ENCODE measurements at places on chromosomes 3 and 15.
A peak's percentile ranks its signal among the peaks of the same experiment; 100 is the strongest.

GRCh38 chr3:196645897-196646665, 6.6 kb downstream of the NRROS start:
- DNase-seq, result no peak

DNA sequence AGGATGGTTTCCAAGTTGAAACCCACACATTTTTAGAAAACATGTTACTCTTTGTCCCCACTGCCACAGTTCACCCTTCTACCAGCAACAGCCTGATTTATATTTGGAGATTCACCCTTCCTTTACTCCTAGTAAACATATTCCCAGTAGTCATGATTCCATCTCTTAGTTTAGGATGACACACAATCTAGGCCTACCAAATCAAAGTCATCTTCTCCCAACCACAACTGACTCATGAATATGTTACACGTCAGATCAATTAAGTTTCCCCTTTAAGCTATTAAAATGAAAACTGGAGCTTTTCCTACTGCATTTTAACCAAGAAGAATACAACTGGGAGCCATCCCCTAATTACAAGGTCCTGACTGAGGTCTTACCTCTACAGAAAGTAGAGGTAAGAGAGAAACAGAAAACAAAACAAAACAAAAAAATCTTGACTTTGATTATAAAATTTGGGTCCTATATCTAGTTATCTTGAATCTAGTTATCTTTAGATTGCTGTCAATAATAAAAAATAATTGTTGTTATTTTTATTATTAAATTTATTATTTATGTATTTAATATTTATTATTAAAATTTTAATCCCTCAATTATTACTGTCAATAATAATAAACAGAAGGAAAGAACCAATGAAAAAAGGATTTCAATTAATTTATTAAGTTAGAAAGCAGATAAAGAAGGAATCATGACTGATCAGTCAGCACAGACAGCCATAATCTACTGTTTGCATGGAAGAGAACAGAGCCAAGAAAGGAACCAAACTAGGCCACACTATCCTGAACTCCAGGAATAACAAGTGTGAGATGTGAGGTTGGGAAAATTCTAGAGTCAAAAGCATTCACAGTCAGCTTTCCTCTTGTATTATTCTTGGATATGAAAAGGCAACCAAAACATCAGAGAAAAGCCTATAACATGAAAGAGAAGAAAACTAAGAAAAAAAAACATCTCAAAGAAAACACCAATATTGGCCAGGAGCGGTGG, 12.5 kb downstream of the DPH6 start:
- no peak for DNase-seq

- no peak for DNase-seq
These were observed 45.0 kb downstream of the SRGAP3 start for GRCh38 chr3:9204253-9204992.

GRCh38 chr15:81273855-81274254, 50.1 kb downstream of the STARD5 start:
- DNase-seq, result no peak

DNA sequence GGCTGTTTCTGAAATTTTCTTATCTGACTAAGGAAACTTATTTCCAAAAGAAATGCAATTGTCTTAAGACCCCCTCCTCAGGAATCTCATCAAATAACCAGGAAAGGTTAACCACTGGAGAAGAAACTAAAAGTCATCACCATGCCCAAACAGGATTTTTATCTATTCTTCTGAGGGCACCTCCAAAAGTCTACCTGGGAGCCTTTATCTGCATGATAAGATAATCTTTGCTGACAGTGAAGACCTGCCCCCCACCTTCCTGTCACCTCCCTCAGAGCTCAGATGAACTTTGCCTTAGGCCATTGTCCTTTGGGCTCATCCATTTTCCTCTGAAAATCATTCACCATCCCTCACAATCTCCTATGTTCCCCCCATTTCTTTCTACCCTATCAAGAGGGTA, 137.3 kb upstream of the SMAD3 start:
- no peak for DNase-seq

GRCh38 chr15:87871731-87872320, 384.7 kb downstream of the NTRK3 start:
- DNase-seq, result no peak

DNA sequence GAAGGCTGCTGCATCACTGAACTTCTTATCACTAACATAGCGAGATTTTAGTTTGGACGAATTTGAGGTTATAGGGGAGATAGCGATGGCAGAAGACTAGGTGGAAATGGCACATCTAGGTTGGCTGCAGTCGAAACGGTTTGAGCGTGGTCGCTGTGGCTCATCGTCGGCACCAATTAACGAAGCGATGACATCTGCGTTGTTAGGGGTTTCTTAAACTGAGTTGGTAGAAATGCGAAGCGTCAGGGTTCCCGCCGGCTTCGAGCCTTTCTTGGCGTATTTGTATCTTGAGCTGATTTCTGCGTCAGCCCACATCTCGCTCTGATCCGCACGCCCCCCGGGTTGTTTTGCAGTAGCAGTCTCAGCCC, 319 bp downstream of the LNP1 start:
- DNase-seq, result peak; percentile 7

DNA sequence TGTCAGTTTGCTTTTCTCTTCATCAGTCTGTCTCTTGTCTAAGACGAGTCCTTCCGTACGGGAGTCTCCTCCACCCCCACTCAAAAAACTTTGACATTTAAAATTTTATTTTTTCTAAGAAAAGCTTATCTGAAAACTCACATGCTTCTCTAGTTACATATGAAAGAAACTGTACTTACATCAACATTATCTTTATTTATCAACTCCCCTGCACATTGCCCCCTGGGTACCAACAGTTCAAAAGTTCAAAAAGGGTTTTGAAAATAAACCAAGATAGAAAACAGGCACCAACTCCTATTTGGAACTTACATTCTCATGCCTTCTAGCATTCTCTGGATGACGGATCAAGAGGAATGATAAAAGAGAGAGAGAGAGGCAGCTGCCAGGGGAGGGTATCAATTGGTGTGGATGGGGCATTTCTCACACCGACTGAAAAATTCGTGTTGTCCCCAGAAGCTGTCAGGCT, 182.5 kb downstream of the FOXP1 start:
- DNase-seq, result no peak

DNA sequence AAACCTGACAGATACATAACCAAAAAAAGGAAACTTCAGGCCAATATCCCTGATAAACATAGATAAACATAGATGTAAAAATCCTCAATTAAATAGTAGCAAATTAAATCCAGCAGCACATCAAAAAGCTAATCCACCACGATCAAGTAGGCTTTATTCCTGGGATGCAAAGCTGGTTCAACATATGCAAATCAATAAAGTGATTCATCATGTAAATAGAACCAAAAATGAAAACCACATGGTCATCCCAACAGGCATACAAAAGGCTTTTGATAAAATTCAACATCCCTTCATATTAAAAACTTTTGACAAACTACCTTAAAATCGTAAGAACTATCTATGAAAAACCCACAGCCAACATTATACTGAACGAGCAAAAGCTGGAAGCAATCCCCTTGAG, 882.2 kb downstream of the NTRK3 start:
- DNase-seq, result no peak

DNA sequence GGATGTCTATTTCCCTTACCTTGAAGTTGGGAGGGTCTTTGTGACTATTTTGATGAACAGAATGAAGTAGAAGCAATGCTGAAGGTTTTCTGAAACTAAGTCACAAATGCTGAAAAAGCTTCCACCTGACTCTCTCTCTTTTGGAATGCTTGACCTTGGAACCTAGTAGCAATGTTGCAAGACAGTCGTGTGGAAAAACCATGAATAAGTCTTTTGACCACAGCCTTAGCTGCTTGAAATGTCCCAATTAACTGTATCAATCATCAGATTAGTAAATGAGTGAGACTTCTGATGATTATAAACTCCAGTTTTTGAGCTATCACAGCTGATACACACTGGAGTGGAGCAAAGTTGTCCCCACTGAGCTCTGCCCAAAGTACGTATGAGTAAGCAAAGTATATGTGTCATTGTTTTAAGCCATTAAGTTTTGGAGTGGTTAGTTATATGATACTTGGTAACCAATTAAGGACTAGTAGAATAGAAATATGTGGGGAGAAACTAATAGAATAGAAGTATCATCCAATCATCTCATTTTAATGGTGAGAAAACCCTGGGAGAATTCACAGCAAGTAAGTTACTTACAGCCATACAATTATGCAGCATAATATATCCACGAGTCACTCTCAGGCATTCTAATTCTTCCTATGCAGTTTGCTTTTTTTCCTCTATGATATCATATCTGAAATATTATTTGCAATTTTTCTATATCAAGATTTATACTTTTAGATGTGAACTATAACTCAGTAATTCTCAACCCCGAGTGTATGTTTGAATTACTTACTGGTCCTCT, 1010.6 kb downstream of the ROBO2 start:
- DNase-seq, result no peak

DNA sequence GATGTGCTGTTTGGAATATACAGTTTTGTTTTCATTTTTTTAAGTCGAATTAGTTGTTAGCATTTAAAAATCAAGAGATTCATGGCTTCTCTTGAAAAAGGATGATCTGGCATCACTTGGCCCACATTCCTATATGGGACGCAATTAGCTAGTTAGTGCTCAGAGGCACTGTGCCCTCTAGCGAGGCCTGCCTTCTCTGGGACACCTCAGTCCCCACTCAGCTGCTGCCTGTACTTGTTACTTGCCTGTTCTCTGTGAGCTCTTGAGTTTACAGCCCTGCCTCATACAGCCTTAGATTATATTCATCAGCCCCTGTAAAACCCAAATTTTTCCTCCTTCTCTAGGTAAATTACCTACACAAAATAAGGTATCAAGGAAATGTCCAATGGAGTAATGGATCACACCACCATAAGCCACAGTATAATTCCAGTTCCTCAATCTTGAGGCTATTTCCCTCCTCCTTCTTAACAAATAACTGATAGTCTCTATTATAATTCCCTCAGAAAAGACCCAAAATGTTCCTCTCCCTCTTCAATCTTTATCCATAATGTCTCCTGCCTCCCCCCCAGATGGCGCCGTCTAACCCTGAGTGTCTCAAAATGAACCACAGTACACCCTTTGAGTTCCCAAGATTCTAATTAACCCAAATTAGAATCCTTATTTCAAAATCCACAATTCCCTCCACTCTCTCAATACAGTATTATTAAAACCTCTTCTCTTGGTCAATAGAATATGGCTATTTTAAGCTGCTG, 2.7 kb downstream of the ZMAT3 start:
- DNase-seq, result no peak

DNA sequence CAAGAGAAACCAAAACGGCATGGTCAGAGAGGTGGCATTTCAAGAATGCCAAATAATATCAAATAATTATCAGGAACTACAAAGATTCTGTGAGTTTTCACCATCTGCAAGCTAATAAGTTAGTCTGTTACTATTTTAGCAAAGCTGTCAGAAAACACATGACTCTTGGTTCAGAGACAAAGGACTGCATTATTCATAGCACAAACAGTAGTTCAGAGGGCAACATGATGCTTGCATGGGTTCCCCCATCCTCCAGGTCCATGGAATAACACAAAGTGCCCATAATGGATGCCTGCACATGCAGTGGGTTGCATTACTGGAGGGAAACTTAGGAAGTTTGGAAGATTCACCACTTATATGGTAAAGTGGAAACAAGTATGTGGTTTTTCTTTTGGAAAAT, 228.8 kb upstream of the ALCAM start:
- DNase-seq, result no peak

DNA sequence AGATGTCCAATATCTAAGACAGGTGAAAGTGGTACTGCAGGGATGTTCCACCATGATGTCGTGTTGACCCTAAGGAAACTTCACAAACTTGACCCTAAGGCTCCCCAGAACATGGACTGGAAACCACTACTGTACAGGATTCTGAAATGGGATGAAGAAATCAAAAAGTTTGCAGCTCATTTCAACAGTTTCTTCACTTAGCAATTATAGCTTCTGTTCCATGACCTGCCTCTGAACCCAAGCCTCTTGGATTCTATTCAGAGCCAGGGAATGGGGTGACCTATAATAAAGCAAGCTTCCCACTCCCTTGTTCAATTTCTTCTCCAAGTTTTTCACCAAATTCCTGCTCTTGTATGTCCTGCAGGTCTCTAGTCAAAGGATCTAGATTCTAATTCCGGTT, 40.7 kb downstream of the DUT start:
- no peak for DNase-seq

GRCh38 chr3:129890125-129890524, 3.4 kb downstream of the TMCC1 start:
- DNase-seq, result no peak

DNA sequence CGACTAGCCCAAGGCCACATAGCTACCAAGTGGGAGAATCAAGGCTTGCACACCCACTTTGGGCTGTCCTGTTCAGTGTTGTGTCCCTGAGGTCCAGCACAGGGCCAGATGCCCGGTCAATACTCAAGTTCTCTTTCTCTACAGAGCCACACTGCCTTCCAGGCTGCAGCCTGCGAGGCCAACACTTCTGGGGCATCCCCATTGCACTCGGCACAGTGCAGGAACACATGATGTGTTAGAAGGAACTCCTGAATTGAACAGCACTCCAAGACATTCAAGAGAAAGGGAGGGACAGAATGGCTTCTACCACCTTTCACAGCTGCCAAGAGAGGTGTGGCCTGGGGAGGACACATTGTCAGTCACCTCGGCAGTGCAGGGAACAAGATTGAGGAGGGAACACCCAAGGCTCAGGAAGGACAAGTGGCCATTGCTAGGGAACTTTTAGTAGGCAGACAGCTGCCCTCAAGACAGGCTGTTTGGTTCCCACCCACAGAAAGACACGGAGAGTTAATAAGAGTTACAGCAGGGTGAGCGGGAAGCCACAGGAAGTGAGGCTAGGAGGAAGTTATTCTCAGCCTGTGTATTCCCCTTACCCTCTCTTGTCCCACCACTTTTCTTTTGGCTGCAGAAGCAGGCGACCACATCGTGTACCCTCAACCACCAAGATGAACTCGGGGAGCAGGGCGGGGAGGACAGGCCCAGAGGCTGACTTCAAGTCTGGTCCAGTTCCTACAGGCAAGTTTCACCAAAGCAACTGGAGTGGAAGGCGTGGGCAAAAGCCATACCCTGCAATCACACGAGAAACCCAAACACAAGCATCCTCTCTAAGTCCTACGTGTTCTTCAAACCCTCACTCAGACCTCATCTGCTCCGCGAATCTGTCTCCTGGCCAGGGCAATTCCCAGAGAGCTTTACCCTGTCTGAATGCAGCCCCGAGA, 69.4 kb downstream of the SRGAP3 start:
- no peak for DNase-seq

GRCh38 chr3:107833043-107833442, 257.8 kb downstream of the CD47 start:
- no peak for DNase-seq

- DNase-seq, result no peak
These were observed 1.1 kb upstream of the UTS2B start for GRCh38 chr3:191331388-191331787.

DNA sequence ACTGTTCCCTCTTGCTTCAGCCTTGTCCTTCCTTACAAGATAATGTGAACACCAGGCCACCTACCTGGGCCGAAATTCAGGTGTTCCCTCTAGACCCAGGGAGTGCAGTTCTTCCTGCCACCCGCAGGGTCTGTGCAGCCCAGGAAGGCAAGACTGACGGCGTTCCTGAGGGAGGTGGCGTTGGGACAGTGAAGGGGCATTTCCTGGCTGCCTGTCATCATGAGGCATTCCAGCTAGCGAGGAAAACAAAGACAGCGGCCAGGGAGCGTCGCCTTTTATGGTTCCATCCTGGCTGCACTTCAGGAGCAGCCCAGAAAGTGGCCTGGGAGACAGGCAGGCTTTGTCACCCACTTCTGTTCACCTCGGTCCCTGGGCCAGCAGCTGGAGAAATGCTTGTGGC, 84.8 kb upstream of the WNT5A start:
- DNase-seq, result no peak

GRCh38 chr15:85757939-85758654, 36.6 kb downstream of the KLHL25 start:
- DNase-seq, result no peak
